ENCODE measurements at places on chromosomes 7 and 10.

GRCh38 chr10:53572799-53573198, 800.2 kb upstream of the MBL2 start:
- no peak for DNase-seq

DNA sequence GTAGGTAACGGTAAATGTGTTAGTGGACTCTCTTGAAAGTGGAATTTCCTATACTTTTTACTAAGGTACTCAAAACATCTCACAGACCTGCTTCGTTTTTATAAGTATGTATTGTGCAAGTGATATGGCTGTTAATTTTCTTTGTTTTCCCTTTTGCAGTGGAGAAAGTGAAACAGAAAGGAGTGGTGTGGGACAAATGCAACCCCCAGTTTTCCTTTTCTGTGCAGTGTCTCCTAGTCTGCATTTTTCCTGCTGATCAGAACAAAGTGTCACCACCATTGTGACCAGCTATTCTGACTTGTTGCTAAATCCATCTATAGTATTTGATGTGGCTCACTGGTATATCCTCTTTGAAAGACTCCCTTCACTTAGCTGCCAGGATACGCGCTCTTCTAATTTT, 410.0 kb downstream of the EXOC4 start:
- no peak for DNase-seq

DNA sequence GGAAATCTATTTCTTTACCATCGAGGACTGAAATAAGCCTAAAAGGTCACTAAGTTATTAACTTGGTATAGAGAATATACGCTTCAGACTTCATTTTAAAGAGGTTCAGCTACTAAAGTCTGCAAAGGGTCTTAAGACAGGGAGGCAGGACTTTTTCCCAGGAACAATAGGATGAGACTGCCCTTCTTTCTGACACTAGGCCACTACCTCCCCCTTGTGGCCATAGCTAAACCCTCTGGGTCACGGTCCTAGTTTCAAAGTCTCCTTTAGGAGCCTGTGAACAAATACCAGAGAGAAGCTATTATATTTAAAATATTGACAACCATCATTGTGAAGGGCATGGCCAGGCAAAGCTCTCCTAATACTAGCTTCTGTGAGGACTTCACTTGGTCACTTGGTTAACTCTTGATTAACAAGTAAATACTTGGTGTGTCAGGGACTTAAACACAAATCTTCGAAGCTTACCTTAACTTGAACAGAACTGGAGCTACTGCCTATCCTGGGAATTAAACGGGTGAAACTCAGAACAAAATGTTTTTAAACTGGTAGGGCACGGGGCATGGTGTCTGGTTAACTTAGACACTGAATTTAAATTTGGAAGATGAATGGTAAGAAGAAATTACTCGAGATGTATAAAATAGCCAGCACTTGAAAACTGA, 75.6 kb downstream of the CCDC6 start:
- DNase-seq = peak; percentile 21

- peak; percentile 55 for DNase-seq
These were observed 35.3 kb downstream of the STK32C start for GRCh38 chr10:132272231-132272971.

DNA sequence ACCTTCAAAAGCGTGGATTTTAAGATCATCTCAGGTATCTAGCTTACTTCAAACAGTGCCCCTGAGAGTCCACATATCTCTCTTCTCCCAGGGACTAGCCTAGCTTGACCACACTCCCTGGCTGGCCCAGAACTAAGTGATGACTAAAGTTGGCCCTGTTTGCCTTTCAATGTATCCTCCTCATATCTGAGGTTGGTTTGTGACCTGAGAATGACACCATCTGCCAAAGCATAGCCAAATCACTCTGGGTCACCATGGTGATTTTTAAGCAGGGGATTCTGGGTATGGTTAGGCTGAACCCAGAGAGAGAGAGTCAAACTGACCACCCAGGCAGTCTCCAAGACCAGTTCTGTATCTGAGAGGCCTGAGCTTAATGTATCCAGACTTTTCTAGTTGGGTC, 16.2 kb downstream of the CNNM1 start:
- DNase-seq = no peak

DNA sequence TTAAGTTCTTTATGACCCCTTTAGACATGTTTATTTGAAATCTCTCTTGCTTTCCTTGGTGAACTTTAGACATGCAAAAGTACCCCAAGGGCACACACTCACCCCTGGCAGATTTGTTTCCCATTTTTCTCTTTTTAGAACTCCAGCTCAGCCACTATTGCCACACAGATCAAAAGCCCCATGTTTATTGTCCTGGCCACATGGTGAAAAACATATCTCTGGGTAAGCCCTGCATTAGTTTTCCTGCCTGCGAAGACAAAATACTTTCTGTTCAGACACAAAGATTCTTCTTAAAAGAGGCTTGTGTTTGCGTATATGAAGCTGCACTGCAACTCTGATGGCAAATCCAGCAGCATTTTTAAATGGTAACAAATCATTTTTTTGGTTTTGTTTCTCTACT, 200.0 kb downstream of the POLR1F start:
- DNase-seq = no peak

DNA sequence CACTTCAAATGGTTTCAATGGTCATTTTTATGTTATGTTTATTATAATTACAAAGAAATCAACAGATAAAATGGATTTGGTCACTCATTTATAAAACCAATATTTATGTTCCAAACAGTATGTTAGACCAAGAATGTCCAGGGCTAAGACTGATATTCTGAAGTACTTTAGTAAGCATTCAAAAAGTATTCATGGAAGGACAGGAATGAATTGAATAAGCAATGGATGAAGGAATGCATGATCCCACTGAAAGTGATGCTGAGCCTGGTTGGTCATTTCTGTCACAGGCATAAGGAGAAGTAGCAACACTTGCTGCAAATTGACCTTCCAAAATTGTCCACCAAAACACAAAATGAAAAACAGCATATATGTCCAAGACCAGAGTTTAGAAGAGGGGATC, 189.0 kb upstream of the CELF2 start:
- DNase-seq = no peak

GRCh38 chr10:63197344-63198092, 64.4 kb downstream of the NRBF2 start:
- peak; percentile 43 for DNase-seq

- no peak for DNase-seq
These were observed 127.2 kb downstream of the TEX36 start for GRCh38 chr10:125555743-125556142.

GRCh38 chr7:46852795-46853194, 729.1 kb downstream of the TNS3 start:
- DNase-seq = no peak

- DNase-seq = no peak
These were observed 32.7 kb downstream of the IL6 start for GRCh38 chr7:22759721-22760120.

DNA sequence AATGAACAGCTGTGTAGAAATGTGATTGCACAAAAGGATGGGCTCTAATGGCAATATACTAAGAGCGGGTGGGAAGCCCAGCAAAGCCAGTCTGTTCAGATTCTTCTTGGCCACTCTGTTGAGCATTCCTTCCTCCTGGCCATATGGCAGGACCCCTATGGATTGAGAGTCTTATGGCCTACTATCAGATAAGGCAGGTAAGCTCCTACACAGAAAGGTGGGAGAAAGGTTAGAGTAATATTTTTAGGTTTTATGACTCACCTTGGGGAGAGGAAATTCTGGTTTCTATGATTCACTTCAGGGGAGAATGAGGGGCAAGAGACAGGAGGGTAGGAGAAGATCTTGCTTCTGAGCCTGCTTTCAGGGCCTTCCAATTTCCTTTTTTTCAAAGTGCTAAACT, 15.1 kb upstream of the AKR1B10 start:
- no peak for DNase-seq

DNA sequence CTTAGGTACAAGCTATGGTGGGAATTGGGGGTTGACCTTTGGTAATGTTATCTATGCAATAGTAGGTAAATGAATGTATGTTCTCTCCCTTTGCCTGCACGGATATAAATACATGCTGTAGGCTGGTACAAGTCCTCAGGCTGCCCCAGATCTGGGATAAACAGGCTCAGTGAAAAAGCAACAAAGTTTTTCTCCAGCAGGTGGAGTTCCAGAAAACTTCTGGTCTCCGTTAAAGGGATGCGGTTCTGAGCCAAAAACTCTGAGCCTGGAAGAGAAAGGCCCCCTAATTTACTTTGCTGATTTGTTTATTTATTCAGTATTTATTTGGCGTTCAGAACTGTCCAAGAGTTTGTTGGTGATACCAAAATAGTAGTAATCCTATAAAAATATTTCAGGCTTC, 204.7 kb downstream of the ADRA2A start:
- no peak for DNase-seq

DNA sequence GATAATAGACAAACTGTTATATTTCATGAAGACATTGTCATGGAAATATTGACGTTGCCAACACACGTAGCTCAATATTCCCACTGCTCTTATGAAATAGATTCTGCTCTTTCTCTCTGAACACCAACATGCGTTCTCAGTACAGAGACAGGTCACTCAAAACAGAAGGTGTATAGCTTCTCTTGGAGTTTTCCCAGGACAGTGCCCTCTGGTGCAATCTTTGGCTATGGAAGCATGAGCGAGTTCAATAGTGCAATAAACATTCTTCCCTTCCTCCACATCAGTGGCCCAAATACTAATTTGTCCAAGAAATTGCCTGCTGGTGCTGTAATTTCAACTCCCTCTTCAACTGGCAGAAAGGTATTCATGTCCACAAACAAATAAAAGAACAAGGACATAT, 145.3 kb downstream of the MAGI2 start:
- DNase-seq = no peak

DNA sequence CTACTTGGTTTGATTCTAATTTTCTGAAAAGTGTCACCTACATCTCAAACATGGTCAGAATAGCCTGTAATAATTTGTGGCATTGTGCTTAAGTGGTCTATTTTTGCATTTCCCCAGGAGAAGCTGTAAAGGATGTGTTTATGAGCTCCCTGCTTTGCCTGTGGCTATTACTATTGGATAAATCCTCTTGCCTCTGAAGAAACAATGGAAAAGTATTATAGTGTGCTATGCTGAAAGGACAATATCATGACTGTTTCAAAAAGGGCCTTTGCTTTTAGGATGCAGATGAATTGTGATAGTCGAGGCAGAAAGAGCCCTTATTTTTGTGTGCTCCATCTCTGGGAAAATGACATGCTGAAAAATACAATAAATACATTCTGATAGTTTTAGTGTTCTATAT, 94.1 kb upstream of the ARMC3 start:
- DNase-seq = no peak

All from GM04504 (cell line).